ENCODE measurements at places on chromosomes 2 and 18.

- H3K27me3 ChIP-seq = peaks cover 8% of the 10 kb centered on the region
- peak overlapping the region; percentile 87 for H3K27ac ChIP-seq
- peaks cover 16% of the 10 kb centered on the region for H3K4me1 ChIP-seq
- H3K4me3 ChIP-seq = peak overlapping the region; percentile 97
- H3K36me3 ChIP-seq = peaks cover 12% of the 10 kb centered on the region
Measured at GRCh38 chr2:175180701-175181103, 808 bp downstream of the ATP5MC3 start.

- DNase-seq = no peak
- no peak overlapping the region for H3K4me3 ChIP-seq
- no peaks in the 10 kb centered on the region for H3K27me3 ChIP-seq
- no peaks in the 10 kb centered on the region for H3K4me1 ChIP-seq
- no peak overlapping the region for H3K27ac ChIP-seq
Measured at GRCh38 chr2:204665207-204665606, 119.9 kb downstream of the PARD3B start.

DNA sequence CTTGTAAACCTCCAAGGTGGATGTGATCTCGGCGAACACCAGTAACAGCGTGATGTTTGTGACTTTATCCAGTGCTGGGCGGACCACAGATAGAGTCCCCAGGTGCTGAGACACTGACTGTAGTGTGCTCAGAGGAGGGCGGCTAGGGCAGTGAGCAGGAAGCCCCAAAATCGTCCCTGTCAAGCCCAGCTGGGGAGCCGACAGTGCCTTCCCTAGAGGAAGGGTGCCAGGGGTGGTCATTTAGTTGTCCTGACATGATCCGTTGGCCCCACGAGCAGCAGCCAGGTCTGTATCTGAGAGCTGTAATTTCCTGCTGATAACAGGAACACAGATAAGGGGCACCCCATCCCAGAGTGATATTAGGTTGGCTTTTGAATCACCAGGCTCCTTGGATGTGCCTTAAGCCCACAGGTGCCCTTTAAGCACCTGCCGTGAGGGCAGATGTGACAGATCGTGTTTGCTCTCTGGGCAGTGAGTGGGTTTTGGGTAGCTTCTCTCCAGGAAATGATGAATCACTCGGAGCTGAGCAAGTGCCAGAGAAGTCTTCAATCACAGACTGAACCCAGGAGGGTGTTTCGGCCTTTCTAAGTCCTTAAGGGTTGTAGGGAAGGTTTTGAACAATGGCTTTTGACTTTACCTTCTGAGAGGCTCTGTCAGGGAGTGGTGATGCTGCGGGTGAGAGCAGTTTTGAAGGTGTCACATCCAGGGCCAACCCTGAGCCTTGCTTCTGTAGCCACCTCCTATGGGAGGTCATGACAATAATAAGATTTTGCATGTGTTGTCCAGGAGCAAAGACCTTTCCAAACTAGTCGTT lies 7.7 kb downstream of the LPIN1 start:
- H3K36me3 ChIP-seq = peaks cover 9% of the 10 kb centered on the region
- peaks cover 2% of the 10 kb centered on the region for H3K27me3 ChIP-seq
- DNase-seq = no peak
- H3K4me1 ChIP-seq = peaks cover 10% of the 10 kb centered on the region

- H3K27me3 ChIP-seq = peaks cover 2% of the 10 kb centered on the region
- peaks cover 23% of the 10 kb centered on the region for H3K36me3 ChIP-seq
- no peak overlapping the region for H3K4me3 ChIP-seq
- H3K4me1 ChIP-seq = no peaks in the 10 kb centered on the region
- DNase-seq = peak; percentile 31
- no peak overlapping the region for H3K27ac ChIP-seq
Measured at GRCh38 chr18:62566199-62566598, 43.4 kb downstream of the ZCCHC2 start.

DNA sequence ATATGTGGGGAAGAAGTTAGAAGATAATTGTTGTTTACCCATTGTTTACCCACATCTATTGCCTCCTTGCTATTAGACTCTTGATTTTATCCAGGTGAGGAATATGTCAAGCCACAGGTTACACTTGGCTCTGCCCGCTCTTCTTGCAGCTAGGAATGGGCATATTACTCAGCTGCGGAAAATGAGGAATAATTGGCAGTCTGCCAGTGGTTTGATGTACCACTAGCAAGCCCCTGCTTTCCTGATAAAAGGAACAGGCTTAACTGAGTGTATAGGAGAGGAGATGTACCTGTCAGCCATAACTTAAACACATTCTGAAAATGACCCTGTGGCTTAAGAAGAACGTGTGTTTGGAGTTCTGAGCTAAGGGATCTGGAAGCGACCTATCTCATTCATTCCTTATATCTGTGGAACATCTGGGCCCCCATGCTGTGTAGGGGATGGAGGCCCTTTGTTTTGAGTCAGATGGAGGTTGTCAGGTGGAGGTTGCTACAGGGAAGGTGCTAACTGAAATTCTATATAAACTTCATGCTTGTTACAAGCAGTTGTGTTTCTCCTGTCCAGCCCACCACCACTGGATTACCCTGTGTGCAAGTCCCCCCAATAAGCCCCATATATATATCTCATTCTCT lies 4.6 kb upstream of the FMNL2 start:
- no peaks in the 10 kb centered on the region for H3K36me3 ChIP-seq
- H3K4me3 ChIP-seq = no peak overlapping the region
- H3K27me3 ChIP-seq = no peaks in the 10 kb centered on the region
- no peak for DNase-seq
- peaks cover 7% of the 10 kb centered on the region for H3K4me1 ChIP-seq

DNA sequence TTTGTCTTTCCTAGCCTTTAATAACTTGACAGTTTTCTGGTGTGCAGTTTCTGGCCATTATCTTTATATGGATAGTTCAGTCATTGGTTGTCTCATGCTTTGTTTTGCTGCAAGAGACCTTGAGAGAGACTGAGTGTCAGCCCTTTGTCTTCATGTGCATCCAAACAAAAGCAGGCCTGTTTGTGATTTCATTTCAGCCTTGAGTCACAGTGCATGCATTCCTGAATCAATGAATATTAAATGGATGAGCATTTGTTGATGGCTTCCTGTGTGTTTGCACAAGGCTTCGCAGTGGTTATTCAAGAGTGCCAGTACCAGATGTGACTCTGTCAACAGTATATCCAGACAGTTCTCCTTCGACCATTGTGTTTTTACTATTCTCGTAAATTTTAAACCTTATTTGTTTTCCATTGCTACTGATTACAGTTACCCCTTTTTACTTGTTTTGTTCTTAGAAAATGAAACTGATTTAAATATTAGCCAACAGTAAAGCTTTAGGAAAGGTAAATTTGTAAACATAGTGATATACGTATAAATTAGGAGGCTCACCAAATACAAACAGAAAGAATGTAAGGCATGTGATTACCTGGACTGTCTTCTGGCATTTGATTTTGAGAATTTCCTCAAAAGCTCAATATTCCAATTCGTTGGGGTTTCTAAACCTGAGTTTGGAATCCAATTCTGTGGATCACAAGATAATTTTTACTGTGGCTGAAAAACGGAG lies 319.8 kb downstream of the CTNNA2 start:
- H3K27me3 ChIP-seq = no peaks in the 10 kb centered on the region
- H3K36me3 ChIP-seq = no peaks in the 10 kb centered on the region
- H3K4me1 ChIP-seq = peaks cover 23% of the 10 kb centered on the region
- no peak overlapping the region for H3K27ac ChIP-seq
- no peak overlapping the region for H3K4me3 ChIP-seq

Data from endothelial cell (in vitro differentiated cells).